Left kidney (tissue), 8 donors: ENCODE measurements at places on chromosomes 12 and 14.

DNA sequence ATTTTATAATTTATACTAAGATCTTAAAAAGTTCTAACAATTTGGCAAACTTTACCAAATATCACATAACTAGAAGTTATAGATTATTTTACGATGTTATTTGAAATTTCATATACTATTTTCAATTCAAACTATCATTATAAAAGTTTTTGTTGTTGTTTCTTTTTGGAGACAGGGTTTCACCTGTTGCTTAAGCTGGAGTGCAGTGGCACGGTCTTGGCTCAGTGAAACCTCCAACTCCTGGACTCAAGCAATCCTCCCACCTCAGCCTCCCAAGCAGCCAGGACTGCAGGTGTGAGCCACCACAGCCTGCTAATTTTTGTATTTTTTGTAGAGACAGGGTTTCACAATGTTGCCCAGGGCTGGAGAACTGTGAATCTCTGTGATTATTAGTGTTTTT, 87.8 kb downstream of the SPPL3 start:
- no peak for DNase-seq

- no peak for DNase-seq
Measured at GRCh38 chr12:75859868-75860267, 171.7 kb downstream of the PHLDA1 start.

- DNase-seq = no peak
Measured at GRCh38 chr12:52186118-52186840, 5.5 kb downstream of the KRT80 start.

GRCh38 chr12:23238190-23238589, 613.2 kb downstream of the ETNK1 start:
- DNase-seq = no peak

GRCh38 chr14:39430762-39431415, 1.3 kb downstream of the FBXO33 start:
- DNase-seq = no peak

DNA sequence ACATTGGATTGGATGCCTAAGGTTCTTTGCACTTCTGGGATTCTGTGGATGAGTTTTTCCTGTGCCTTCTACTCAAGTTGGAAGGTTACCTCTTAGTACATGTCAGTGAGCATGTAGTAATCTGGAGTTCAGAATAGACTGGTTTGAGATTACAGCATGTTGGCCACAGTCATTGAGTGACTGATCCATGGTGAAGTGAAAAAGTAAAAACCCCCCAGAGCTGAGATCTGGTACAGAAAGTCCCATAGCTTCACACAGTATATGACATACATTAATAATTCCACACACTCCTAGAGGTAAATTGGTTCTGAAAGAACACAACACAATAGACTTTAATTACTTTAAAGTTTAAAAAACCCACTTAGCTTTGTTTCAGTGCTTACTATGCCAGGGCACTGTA, 11.9 kb upstream of the CCND2 start:
- DNase-seq = no peak

DNA sequence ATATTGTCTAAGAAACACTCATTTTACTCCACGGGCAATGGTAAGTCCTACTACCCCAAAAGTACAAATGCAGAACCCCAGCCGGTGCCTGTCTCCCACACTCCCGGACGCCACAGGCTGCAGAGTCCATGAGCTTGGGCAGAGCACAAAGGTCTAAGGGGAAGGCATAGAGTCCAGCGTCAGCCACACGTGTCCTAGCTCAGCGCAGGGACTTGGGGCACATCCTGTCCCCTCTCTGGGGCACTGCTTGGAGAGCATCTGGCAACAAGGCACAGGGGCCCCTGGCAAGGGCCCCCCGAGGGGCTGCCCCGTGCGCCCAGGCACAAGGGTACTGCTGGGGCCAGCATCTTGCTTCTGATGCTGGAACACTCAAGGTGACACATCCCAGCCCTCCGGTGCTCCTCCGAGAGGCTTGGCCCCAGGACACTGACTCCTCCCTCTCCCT, 58.4 kb downstream of the BCL11B start:
- no peak for DNase-seq

DNA sequence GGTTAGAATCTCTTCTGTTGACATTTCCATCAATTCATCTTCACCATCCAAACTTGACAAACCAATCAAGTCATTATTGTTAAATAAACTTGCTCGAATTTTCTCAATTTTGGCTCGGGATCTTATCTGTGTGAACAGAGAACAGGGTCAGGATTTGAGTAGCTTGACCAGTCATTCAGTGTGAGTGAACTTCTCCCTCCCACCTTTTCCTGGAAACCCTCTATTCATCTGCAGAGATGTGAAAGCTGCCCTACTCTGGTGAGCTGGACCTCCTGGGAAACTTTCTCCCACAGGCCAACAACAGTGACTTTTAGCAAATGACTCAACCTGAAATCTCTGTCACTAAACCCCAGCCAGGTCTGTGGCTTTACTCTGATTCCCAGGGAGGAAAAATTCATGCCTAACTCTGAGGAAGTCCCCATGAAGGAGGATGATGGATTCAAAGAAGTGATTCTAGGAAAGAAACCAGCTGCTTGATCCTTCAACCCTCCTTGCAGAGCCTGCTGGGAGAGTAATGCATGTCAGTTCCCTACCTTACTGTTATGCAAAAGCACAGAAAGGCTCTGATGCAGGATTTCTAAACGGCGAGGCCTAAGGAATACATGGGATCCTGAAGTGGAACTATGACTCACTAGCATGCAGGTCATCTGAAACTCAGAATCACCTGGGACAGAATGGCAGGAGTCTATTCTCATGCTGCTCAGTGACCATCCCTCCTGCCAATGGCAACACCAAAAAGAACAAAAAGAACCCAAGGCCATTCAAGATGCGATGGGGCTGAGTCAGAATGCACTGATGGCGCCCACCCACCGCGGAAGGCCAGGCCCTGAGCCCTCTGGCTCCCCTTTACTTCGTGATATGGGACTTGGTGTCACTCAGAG, 58.0 kb downstream of the TRAFD1 start:
- no peak for DNase-seq

DNA sequence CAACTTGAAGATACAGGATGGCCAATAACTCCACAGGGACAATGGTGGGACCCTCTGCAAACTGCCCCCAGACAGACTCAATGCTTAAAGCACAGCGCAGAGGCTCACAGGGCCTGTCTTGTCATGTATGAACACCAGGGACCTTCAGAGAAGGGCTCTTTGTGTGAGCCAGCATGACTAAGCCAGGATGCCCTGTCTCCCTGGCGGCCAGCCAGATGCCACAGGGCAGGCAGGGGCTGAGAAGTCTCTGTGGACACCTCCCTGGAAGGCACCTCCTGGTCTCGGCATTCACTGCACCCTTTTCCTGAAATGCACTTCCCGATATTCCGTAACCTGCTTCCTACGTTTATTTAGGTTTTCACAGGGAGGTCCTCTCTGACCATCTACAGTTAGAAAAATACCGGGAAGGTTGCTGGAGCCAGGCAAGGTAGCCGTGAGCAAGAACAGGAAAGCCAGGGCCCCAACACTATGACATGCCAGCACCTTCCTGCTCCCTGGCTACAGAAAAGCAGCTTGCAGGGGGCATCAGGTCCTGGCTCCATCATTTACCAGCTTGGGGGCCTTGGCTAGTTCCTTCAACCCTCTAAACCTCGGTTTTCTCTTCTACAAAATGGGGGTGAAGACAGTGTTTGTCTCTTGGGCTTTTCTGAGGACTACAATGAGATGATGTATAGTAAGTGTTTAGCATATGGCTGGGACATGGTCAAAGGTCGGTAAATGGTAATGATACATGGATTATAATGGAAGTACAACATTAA, 65.0 kb downstream of the PITPNM2 start:
- no peak for DNase-seq

DNA sequence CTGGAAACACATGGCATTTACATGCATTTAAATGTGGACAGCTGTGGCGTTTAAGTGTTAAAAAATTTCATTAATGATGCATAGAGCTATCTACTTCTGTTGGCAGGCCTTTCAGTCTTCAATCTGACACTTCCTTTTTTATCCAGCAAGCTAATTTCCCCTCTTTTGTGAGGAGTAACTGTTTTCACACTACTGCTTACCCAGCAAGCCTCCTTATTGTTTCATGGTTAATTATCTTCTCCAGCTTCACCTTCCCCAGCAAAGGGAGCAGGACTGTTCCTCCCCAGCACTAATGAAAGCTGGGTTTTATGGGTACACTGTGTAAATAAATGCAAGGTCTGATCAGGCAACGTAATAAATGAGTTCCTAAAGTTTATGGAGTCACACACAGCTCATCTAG, 129.4 kb upstream of the NPAS3 start:
- no peak for DNase-seq

- DNase-seq = no peak
Measured at GRCh38 chr12:22459838-22460490, 84.4 kb downstream of the C2CD5 start.

DNA sequence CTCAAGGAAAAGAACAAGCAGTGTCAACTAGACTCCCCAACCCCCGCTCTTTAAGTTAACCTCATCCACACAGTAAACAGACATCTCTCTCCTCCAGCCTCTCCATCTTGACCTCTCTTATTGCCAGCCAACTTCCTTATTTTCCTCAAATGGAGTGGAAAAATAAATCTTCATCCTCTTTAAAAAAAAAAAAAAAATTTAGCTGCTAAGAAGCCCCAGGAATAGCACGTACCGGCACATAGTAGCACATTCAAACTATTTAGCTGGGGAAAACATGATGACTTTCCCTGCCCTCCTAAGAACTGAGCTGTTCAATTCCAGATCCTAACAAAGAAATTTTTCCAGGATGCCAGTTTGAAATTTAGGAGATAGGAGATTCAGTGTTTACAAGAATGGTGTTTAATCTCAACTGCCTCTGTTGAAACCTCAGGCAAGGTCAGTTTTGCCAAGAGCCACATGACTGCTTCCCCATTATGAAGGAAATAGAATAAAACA, 90.8 kb downstream of the EPS8 start:
- no peak for DNase-seq

GRCh38 chr12:77213319-77213718, 147.9 kb upstream of the E2F7 start:
- peak; percentile 8 for DNase-seq

DNA sequence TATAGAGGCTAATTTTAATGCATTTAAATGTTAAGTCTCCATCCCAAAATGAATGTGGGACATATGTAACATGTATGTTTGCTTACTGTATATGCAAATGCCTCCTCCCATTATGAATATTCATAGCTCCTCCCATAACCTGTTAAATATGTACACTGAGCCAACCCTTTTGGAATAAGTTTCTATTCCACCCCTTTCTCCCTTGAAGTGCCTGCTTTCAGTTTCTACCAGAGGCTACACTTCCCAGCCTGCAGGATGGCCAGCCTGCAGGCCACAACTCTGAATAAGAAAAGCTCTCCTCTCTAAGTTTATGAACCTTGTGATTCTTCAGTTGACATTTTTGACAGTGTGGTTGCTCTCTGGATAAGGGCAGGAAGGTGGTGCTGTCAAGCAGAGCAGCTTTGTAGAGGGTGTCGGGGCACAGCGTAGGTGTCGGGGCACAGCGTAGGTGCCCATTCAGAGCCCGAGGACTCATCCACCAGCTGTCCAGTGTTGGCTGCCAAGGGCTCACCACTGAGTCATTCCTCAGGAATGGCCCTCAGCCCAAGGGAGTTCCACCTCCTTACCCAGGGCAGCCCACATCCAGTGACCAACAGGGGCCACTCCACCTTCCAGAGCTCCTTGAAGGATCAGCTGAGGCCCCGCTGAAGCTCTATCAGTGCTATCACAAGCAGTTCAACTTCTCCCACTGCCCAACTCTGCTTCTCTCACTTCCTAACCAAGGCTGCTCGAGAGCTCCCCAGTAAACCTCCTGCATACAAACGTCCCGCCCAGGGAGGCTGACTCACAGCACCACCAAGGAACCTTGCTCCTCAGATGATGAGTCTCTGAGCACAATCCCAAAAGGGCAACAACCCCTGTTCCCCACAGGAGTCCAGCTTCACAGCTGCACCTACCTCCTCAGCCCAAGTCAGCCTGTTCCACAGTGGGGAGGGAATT, 31.4 kb downstream of the VWF start:
- no peak for DNase-seq

- DNase-seq = no peak
Measured at GRCh38 chr14:82045339-82045738, 511.7 kb upstream of the SEL1L start.

- DNase-seq = no peak
Measured at GRCh38 chr14:34119107-34119858, 168.4 kb upstream of the EGLN3 start.

DNA sequence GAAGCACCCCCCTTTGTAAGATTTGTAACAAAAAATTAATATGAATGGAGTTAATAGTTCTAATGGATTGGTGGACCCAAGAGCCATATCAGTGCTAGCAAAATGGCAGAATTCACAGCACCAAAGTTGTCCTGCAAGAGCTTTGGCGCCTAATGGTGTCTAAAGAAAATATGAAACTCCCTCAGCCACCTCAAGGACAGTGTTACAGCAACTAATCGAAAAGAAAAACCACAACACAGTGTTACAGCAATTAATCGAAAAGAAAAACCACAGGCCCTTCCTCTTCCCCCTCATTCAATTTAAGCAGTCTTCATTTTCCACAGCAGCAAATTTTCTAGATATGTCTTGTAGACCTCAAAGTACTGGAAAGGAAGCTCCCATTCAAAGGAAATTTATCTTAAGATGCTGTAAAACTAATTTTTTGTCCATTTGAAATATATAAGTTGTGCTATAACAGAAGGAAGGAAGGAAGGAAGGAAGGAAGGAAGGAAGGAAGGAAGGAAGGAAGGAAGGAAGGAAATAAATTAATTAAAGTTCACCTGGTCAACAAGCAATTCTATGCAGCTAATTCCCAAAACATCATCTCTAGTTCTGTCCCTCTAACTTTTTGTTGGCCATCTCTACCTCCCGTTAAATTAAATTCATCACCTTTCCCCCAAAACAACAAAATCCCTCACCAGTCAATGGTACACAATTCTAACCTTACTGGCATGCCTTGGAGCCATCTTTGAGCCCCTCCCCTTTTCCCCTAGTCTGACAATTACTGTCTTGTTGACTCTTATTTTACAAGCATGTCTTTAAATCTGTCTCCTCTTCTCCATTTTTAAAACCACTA, 17.4 kb downstream of the LRP6 start:
- no peak for DNase-seq

DNA sequence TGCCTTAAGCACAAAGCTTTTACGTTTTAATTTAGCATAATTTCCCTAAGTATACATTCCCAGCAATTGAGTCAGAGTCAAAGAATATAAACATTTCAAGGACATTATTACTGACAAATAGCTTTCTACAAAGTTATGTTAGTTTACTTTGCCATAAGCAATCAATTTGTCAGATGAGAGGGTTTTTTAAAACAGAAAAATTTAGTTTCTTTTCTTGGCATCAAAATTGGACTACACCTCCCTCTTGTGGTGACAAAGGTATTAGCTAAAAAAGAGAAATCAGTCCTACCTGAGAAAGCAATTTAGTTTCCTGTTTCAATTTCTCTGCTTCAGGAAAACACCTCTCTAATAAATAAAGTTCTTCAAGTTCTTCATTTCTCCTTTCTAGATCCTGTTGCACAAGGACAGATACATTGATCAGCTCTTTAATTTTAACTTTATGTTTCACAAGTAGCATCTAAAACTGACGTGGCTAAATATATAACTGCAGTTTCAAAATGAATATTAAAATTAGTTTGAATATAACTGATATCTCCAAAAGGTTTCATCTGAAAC, 39.9 kb downstream of the DNAI7 start:
- DNase-seq = peak; percentile 32

GRCh38 chr14:58667900-58668299, 30.1 kb downstream of the DACT1 start:
- no peak for DNase-seq

GRCh38 chr12:120252071-120252906, 13.2 kb downstream of the PXN start:
- DNase-seq = no peak

- no peak for DNase-seq
Measured at GRCh38 chr12:130075497-130076076, 86.7 kb upstream of the FZD10 start.
